ENCODE measurements at places on chromosomes 7 and 10.

GRCh38 chr7:127600885-127601284 is 7.3 kb downstream of the FSCN3 start:
- no peak for ATAC-seq

GRCh38 chr7:47089461-47089860 is 492.4 kb downstream of the TNS3 start:
- ATAC-seq = no peak

DNA sequence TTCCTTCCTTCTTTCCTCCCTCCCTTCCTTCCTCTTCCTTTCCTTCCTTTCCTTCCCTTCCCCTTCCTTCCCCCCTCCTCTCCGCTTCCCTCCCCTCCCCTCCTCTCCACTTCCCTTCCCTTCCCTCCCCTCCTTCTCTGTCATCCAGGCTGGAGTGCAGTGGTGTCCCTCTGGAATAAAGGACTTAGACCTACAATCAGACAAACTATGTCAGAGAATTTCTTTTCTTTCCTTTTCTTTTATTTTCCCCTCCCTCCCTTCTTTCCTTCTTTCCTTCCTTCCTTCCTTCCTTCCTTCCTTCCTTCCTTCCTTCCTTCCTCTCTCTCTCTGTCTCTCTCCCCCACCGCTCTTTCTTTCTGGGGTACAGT is 242.2 kb downstream of the GATA3 start:
- no peak for ATAC-seq

GRCh38 chr7:23462846-23463245 is 7.4 kb downstream of the IGF2BP3 start:
- no peak for ATAC-seq

DNA sequence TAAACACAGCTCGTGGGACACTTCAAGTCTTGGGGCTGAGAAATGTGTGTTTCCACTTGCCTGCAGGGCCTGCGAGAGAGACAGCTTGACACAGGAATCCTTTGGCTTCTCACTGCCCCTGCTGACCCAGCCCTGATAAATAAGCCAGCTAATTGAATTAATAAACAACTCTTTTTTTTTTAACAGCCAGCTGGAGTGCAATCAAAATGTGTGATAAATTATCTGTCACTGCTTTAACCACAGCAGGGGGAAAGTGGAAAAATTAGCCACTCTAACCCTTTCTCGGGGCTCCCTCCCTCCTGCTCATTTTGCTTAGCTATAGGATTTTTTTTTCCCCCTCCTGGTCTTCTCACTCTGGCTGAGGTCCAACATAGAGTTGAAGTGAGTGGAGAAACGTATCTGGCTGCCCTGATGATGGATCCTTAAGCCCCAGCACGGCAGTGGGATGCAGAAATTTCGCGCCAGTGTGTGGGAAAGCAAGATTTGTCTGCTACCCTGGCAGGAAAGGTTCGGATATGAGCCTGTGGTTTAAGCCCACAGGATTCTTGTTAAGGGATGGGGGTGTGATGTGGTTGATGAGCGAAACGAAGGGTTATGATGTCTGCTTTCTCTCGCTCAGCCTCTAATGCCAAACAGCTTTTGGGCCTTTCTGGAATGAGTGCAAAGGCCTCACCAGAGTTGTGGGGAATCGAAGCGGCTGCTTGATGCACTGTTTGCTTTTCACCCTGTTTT is 173.8 kb downstream of the TRIL start:
- ATAC-seq = no peak

DNA sequence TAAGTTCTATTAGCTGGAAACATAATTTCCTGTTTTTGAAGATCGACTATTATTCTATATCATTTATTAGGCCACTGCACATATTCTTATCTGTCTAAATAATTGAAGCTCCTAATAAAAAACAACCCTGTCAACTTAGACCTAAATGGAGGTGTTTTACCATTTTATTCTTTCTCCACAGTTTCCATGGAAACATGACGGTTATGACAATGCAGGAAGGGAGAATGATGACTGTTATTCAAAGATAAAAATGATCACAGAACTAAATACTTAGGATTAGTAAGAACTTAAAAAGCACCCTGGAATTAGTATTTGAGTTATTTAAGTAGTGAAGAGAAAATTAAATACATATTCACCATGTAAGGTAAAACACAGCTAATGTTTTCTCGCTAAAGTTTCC is 119.9 kb upstream of the DKK1 start:
- no peak for ATAC-seq

GRCh38 chr7:92799446-92800211 is 36.7 kb downstream of the CDK6 start:
- ATAC-seq = no peak

DNA sequence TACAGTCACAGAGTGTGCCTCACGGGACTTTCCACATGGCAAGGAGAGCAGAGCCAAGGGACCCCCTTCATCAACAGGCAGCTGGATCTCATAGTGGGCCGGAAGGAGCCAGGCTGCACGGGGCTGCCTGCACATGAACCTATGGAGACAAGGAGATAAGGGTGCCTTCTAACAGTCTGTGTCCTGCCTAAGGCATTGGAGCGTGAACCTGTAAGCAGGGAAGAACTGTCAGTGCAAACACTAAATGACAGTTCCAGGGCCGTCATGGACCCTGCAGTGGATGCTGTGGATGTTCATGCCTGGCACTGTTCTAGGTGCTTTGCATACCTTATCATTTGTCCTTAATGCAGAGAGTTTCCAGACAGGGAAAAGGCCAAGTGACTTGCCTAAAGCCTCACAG is 85.9 kb downstream of the WIPF3 start:
- ATAC-seq = no peak

GRCh38 chr7:147070886-147071285 is 954.3 kb downstream of the CNTNAP2 start:
- no peak for ATAC-seq

DNA sequence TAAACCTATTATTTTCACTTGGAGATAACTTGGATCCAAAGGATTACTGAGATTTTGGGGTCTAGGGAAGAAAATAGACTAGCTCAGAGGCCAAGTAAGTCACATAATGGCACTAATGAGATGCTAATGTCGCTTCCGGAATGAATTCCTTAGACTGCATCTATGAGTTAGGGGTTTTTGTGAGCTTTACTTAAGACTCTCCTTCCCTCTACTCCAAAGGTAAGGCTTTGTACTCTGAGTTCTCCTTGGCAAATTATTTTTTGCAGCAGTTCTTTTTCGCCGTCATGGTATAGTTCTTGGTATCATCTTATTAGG is 143.9 kb upstream of the KLF14 start:
- ATAC-seq = no peak

DNA sequence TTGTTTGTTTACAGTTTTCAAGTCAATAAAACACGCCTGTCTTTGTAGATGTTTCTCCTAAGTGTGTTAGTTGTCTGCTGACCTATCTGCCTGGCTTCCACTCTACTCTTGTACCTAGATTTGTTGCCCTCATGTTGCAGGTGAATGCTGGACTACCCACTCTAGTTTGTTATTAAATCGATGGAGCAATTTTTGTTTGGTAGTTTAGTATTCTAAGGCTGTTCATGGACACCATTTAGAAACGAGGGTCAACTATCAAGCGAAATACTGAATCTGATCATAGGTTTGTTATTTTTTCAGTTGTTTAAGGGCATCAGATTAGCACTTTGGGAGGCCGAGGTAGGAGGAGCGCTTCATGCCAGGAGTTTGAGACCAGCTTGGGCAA is 29.1 kb upstream of the MKLN1 start:
- no peak for ATAC-seq

GRCh38 chr7:42235741-42236161 is 1.3 kb downstream of the GLI3 start:
- no peak for ATAC-seq

DNA sequence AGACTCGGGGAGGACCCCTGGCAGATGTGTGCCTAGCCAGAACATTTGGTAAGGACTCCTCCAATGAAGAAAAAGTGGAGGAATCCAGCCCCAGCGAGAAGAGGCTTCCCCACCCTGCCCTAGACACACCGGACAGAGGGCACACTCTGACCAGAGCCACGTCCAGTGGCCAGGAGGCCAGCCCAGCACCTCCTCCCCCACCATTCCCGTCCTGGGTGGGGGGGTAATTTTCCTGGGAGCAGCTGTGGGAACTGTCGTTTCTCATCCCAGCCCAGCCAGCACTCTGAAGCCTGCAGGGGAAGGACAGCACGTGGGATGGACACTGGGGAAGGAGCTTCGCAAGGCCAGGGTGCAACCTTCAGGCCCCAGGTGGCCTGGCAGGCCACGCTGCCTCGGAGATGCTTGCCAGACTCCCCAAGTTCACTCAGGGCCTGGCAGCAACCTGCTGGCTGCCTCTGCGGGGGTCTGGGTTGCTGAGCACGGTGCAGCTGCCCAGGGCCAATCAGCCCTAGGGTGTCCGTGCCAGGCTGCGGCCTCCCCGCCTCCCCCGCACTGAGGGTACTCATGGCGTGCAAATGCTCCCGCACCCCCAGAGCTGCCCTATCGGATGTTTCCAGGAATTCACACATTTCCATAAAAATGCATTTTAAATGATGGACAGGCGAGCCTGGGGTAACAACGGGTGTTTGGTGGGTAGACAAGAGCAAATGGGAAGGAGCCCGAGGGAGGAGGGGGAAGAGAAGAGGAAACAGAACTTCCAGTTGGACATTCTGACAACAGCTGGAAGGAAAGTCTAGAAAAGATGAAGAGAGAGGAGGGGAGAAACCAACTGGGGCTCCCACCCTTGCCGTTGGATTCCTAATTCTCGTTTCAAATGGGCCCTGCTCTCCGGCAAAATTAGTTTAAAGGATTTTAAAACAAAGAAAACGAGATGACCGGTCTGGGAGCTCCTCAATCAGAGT is 1.9 kb upstream of the EN2 start:
- ATAC-seq = no peak

GRCh38 chr10:125084191-125084613 is 76.2 kb downstream of the CTBP2 start:
- ATAC-seq = peak; percentile 87

DNA sequence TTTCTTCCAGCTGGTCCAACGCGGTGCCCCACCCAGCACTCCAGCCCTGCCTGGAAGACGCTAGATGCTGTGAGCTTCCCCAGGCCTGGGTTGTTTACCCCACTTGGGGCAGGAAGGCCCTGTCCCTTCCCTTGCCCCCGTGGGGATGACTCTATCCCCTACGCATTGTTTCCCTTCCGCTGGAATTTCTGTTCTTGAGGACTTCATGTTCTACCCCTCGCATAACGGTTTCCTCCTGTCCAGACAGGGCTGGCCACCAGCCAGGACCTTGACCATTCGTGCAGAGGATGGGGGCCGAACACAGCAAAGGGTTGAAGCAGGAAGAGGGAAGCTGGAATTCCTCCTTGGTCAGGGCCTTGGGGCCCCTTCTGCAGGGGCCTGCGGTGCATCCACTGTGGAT is 14.7 kb upstream of the SERPINE1 start:
- peak; percentile 63 for ATAC-seq

- peak; percentile 56 for ATAC-seq
These were observed 310.7 kb downstream of the SFMBT2 start for GRCh38 chr10:7100032-7100702.

- ATAC-seq = no peak
These were observed 31.3 kb downstream of the THNSL1 start for GRCh38 chr10:25047591-25048301.

DNA sequence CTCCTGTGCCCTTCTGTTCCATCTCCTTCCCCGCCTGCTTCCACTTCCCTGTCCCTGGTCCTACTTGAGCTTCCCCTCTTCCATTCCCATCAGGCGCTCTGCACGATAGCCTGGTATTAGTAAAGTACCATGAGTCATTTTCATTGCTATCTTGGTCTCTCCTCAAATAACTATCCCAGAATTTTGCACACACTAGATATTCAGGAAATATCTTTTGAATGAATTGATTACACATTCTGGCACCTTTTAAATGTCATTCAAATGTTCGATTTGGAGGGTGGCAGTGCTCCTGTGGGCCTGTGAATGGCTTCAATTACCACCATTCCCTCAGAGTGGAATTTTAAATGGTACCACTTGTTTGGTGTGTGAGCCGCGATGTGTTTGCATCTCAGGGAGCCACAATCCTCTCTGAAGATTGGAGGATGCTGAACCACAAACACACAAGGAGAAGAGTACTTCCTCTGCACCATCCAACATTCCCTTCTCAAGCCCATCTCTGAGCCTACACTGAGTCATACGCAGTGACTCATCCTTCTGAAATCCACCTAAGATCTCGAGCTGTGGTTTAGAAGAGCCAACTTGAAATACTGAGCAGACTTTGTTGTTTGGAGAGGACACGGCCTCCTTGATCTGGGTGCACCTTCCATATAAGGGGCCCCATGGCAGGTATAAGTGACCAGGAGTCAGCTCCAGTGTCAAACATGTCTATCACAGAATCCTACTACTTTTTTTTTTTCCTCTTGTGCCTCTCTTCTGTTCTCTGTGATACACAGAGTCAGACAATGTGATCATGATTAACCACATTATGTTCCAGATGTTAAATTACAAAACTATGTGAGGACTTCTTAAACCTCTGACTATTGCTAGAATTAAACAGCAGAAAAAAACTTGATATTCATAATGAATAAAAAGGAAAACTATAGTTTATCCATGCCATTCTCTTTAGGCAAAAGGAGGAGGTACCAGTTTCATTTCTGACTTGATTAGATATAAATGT is 81.9 kb downstream of the BMPER start:
- ATAC-seq = peak; percentile 95

GRCh38 chr7:88269586-88269985 is 37.1 kb downstream of the STEAP4 start:
- no peak for ATAC-seq

GRCh38 chr7:149489391-149490024 is 8.1 kb downstream of the ZNF746 start:
- ATAC-seq = no peak

- ATAC-seq = peak; percentile 28
These were observed 166.1 kb downstream of the ST7 start for GRCh38 chr7:117119192-117119924.

DNA sequence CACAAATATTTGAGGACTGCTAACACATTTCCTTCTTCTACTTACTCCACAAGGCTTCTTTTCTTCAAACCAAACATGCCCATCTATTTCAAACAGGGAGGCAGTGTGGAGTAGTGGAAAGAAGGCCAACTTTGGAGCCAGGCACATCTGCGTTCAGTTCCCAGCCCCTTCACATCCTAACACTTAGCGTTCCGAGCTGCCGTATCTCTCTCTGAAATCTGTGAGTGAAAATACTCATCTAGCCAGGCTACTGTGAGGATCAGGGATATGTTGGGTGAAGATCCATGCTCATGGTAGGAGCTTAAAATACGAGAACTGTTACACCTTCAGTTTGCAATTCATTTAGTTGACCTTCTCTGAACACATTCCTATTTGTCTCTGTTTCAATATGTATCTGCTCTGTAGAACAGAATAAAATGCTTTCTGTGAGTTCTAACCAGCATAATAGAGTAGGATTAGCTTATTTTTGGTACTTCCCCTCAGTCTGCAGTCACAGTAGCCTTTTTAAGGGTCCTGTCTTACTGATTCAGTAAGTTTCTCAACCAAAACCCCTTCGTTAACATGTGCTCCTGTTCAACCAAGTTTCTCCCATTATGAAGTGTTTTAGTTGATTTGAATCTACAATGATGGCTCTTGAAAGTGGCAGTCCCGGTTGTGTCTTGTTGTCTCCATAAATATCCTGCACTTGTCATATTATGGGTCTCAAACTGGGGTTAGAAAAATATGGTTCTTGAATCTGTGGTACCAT is 3.3 kb upstream of the MEST start:
- no peak for ATAC-seq

DNA sequence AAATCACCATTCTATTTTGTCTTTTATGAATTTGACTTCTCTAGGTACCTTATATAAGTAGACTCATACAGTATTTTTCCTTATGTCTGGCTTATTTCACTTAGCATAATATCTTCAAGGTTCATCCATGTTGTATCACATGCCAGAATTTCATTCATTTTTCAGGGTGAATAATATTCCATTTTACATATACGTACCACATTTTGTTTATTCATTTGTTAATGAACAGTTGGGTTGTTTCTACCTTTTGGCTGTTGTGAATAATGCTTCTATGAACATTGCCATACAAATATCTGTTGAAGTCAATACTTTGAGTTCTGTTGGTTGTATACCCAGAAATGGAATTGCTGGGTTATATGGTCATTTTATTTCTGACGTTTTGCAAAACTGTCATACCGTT is 20.7 kb downstream of the AHCYL2 start:
- no peak for ATAC-seq

Measured in gastroesophageal sphincter (tissue), 4 donors.